ENCODE measurements at places on chromosomes 16 and 17.
A peak's percentile ranks its signal among the peaks of the same experiment; 100 is the strongest.

GRCh38 chr17:36132421-36132831 is 28.8 kb downstream of the CCL4 start:
- no peak for DNase-seq

GRCh38 chr16:65964752-65965151 is 401.7 kb upstream of the CDH5 start:
- no peak for DNase-seq

- DNase-seq = no peak
These were observed at the start of gene CHST6 for GRCh38 chr16:75495076-75495674. CHST6 (minus strand) TSS chr16:75495441; CDS start chr16:75479828, 15,613 bp downstream.

DNA sequence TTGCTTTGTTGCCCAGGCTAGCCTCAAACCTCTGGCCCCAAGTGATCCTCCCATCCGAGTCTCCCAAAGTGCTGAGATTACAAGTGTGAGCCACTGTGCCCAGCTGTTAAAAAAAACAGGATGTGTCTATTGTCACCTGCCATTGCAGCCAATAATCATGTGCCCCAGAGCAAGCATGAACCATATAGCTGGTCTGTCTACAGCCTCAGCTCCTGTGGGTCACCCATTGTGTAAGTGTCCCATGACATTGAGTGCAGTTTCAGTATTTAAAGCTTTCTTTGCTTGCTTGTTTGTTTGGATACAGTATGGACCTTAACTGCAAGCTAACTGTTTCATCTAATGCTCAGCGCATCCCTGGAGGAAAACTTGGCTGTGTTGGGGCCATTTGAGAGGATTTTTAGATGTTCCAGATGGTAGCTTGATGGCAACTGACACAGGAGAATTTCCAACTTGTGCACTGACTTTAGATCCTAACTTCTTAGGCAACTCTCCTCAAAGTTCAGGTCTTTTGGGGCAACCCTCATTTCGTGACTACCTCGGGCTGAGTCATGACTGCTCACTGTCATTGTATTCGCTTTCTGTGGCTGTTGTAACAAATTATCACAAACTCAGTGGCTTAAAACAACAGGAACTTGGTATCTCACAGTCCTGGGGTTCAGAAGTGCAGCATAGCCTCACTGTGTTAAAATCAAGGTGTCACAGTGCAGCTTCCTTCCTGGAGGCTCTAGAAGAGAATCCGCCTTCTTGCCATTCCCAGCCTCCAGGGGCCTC is 30.3 kb upstream of the ADORA2B start:
- DNase-seq = no peak

DNA sequence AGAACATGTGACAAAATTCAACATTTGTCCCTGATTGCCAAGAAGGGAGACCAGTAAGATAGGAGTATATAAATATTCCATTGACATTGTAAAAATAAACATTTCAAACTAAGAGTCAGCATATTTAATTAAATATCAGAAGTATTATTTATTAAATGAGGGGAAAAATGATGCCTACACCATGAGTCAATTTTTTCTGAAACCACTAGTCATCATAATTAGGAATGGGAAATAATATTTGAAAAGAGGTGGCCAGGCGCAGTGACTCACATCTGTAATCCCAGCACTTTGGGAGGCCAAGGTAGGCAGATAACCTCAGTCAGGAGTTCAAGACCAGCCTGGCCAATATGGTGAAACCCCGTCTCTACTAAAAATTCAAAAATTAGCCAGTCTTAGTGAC is 2.1 kb downstream of the CMTM1 start:
- no peak for DNase-seq

GRCh38 chr17:50185631-50186471 is 15.6 kb downstream of the COL1A1 start:
- DNase-seq = no peak

DNA sequence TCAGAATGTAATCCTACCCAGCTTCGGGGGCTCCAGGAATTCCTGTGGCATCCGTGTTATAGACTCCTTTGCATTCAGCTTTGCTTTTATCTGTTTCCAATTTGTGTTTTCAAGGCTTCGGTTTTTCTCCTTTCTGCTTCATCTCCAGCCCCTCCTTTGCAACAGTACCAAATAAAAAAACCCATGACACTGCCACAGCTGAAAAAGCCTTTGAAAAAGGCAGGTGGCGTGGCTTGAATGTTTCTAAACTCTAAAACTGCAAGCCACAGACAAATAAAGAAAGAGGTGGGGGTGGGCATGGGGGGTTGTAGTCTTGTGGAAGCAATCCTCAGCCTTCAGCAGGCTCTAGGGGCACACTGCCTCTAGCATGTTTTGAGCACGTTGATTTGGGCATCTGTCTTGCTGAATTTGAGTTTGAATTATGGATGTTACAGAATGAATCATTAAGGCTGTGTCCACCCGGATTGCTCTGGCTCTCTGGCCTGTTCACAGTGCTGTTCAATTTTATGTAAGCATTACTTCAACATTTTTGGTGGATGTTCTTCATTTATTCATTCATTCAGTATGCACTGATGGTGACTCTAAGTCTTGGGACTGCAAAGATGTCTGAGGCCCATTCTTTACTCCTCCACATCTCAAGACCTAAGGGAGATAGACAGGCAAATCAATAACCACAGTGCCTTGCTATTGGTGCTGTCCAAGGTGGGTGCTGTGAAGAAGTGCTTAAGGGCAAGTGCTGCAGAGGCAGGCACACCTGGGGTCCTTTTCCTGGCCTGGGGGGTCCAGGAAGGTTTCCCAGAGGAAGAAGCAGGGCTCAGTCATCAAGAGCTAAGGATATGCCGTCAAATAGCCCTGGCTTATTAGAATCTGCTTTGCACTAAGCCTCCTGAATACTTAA is 77.4 kb downstream of the CDH13 start:
- DNase-seq = no peak

DNA sequence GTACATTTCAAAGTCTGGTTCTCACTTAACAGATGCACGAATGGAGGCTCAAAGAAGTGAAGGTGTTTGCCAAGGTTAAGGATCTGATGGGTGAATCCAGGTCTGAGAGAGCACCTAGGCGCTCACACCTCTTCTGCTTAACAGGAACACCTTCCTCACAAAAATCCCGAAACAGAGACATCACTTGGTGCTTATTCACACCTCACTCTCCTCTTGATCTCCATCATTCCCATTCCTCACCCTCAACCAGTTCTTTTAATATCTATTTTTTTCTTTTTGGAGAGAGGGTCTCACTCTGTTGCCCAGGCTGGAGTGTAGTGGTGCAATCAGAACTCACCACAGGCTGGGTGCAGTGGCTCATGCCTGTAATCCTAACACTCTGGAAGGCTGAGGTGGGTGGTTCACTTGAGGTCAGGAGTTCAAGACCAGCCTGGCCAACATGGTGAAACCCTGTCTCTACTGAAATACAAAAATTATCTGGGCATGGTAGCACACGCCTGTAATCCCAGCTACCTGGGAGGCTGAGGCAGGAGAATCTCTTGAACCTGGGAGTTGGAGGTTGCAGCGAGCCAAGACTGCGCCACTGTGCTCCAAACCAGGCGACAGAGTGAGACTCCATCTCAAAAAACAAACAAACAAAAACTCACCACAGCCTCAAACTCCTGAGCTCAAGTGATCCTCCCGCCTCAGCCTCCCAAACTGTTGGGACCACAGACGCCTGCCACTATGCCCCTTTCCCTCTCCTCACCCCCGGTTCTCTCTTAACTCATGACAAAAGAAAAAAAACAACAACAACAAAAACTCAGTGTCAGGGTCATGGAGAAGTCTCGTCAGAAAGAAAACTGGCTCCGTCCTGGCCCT is 15.1 kb downstream of the CRYM start:
- no peak for DNase-seq

GRCh38 chr17:63780507-63780906 is 6.5 kb downstream of the DDX42 start:
- no peak for DNase-seq

- no peak for DNase-seq
These were observed 23.1 kb downstream of the STAT3 start for GRCh38 chr17:42365136-42365535.

GRCh38 chr17:18014006-18014405 is 25.0 kb downstream of the ATPAF2 start:
- no peak for DNase-seq

DNA sequence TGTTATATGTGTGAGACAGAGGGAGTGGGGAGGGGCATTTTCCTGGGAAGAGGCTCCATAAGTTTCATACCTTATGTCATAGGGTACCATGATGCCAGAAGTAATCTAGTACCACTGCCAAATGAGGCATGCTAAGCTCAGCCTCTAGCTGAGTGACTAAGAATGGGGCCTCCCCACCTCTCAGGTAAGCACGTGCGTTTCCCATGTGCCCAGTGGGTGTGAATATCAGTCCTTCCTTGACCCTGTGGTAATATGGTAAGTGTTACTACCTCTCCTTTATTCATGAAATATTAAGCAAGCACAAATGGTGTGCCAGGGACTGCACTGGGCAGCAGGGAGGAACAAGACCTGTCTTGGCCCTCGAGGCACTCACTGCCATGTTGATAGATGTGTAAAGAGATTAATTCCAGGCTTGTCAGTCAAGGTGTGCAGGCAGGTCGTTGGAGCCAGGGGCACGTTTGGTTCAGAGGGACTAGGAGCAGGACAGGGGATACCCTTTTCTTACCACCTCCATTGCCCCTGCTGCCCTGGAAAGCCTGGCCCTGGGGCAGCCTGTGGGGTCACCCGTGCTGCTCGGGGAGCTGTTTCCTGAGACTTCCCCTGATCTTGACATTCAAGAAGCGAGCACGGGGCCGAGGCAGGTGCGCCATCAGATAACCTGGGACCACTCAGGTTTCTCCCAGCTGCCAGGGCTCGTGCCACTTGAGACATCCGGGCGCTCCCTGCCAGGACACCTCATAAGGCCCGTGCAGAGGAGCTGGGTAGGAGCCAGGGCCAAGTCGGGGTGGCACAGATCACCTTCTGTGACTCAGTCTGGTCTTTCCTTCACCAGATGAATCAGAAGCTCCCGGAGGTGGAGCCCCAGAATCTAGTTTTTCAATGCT is 8.8 kb downstream of the RSAD1 start:
- DNase-seq = no peak

DNA sequence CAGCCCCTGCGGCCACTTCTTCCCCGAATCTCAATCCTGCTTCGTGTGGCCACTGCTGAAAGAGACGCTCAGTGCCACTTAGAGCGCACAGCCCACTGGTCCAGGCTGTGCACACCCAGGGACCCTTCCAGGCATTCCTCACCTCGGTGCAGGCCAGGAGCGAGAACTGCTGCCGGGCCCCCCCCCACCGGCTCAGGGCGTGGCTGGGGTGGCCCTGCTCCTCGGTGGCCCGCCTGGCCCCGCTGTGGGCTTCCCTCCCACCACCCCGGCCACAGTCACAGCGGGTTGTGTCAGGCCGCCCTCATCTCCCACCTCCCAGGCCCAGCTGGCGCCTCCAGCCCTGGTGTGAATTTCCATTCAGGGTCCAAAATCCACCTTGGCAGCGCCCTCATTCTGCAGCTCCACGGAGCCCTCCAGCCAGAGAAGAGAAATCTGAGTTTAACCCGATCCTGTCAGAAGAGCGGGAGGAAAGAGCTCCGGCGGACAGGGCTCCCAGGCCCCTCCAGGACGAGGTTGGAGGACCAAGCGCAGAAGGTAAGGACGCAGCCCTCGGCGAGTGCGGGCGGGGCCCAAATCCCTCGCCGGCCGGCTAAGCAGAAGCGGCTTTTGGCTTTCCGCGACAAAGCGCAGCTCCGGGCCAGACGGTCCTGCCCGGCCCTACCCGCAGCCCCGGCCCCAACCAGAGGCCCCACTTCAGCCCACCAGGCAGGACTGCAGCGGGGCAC is 12.0 kb downstream of the TBC1D16 start:
- no peak for DNase-seq

DNA sequence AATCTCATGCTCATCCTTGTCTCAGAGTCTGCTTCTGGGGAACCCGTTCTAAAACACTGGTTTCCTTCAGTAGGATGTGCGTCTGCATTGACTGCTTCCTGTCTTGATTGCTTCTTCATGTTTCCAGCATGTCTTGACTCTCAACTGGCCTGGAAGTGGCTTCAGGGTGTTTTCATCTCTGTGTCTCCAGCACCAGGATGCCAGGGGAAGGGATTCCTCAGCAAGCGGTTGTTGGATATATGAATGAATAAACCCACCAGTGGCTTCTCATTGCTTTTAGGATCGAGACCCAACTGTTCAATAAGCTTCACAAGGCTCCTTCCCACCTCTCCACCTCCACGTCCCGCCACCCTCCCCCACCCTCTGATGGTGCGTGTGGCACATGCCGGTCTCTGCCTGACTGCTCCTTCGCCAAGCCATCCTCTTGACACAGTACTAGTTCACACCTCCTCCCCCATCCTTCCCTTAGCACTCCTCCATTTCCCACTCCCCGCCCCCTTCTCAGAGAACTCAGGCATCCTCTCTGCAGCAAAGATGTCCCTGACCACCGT is 14.1 kb upstream of the TNS4 start:
- no peak for DNase-seq

- no peak for DNase-seq
These were observed 902 bp downstream of the SCRN2 start for GRCh38 chr17:47840001-47840741.

DNA sequence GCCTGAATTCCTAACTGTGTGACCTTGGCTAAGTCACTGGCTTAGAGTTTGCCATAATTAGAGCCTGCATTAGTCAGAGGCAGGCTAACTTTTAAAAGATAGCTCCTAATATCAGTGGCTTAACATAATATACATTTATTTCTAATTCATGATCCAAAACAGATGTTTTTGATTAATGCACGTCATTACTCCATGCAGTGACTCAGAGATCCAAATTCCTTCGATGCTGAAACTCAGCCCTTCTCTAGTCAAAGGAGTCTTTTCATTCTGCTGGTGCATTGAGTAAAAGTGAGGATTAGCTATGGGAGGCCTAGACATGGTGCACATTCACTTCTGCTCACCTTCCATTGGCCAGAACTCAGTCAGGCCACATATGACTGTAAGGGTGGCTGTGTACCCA is 49.8 kb downstream of the IRX3 start:
- peak; percentile 14 for DNase-seq

DNA sequence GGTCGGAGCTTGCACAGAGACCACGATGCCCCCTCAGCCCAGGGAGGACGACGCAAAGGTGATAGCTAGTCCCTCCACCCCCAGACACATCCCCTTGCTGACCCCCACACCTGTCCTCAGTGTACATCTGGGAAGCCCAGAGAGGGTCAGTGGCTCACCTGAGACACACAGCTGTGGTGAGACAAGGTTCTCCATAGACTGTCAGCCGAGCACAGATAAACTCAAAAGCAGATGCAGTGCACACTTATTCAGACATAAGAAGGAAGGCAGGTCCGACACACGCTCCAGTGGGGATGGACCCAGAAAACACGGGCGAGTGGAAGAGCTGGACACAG is 19.6 kb downstream of the CBFA2T3 start:
- DNase-seq = no peak
